ENCODE measurements at places on chromosomes 12 and 14.

DNA sequence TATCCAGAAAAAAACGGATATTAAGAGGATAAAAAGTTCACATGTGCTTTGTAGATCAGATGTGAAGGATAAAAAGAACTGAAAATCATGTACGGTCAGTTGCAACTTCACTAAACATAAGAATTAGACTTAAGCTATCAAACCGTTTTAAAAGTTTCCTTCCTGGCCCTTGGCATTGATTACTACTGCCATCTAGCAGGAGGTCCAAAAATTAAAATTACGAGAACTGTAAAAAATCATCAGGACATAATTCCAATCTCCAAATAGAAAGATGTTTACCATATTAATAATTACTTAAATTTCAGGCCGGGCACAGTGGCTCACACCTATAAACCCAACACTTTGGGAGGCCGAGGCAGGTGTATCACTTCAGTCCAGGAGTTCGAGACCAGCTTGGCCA, 7.9 kb downstream of the WDR89 start:
- no peak for DNase-seq

DNA sequence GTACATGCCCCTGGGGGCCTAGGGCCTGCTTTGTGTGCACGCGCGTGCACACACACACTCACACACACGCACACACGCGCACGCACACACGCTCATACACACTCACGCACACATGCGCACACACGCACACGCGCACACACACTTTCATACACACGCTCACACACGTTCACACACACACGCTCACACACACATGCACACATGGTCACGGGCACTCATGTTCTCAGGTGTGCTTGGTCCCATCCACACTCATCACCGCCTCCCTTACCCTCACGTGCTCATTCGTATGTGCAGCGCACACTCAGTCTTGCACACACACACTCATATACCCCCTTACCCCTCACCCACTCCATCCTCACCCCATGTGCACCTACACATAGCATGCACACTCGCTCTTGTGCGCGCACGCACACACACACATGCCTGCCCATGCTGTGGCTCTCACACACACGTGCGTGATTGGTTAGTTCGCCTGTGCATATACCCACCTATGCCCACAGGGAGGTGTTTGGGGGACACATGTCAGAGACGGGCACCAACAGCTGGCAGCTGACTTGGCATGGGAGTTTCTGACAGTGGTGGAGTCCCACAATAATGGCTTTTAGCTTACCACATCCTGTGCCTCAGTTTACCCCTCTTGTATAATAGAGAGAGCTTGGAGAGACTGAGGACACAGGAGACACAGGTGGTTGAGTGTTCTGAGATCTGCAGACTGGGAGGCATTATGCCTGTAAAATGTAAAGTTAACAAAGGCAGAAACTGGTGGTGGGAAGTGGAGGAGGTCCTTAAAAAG, 28.7 kb downstream of the TSPAN9 start:
- no peak for DNase-seq

GRCh38 chr12:68899251-68899771, 33.7 kb downstream of the CPM start:
- no peak for DNase-seq

GRCh38 chr12:257521-258321, 4.9 kb downstream of the SLC6A13 start:
- DNase-seq = no peak

DNA sequence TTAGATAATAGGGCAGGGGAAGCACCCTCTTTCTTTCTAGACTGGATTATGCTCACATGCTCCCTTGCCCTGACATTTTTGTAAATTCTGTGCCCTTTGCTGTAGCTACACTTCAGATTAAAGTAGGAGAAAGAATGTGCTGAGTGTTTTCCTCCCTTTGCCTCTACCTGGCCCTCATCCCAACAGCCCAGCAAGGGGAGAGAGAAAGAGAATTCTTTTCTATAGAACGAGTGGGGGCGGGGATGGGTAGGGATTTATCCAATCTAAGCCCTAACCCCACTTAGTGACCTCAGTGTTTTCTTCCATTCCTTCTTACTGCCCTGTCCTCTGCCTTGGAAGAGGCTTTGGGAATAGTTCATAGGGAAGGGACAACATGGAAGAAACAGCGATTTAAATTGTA, 13.5 kb downstream of the GPR84 start:
- no peak for DNase-seq
